ENCODE measurements at places on chromosomes 6 and 20. TPM values are rescaled to one million over a fixed set of nuclear protein-coding genes. Genes with fewer than 3 reads are reported as not detected.

The DAAM2 gene
- 12.3 TPM for total RNA-seq

The FERMT1 gene
- total RNA-seq = 4.9 TPM

The HTR1E gene
- not detected for total RNA-seq

The SOX18 gene
- total RNA-seq = 3.2 TPM

The CFAP61 gene
- total RNA-seq = not detected

The C6orf15 gene
- total RNA-seq = 0.49 TPM

The CCN5 gene
- 25.1 TPM for total RNA-seq

The HLA-DQA1 gene
- not detected for total RNA-seq

The TBC1D32 gene
- total RNA-seq = 10.7 TPM

The SCRT2 gene
- total RNA-seq = not detected

The IMPG1 gene
- not detected for total RNA-seq

The XRN2 gene
- 53.2 TPM for total RNA-seq

The NFATC2 gene
- total RNA-seq = 0.31 TPM

Data from cardiac ventricle fibroblast (primary cell).